ENCODE measurements at places on chromosomes 5 and 9.

- DNase-seq, result no peak
These were observed 6.4 kb upstream of the MEF2C start for GRCh38 chr5:88889189-88890069.

GRCh38 chr5:150123542-150123941 lies 32.1 kb downstream of the PDGFRB start:
- DNase-seq, result no peak

DNA sequence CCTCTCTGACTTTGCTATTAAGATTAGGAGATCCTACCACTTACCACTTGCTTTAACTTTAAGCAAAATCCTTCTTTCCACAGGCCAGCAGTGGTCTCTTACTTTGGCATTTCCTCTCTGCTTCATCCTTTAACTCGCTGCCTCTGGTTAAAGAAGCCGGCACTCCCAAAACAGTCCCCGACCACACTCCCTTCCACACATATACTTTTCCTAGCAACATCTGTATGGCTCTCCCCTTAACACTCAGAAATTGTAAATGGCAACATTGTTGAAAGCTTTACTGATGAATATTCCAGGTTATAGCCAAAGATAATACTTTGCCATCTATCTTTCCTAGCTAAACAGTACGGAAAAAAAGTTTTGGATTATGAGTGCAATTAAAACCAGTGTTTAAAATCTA lies 133.2 kb downstream of the MCTP1 start:
- no peak for DNase-seq

DNA sequence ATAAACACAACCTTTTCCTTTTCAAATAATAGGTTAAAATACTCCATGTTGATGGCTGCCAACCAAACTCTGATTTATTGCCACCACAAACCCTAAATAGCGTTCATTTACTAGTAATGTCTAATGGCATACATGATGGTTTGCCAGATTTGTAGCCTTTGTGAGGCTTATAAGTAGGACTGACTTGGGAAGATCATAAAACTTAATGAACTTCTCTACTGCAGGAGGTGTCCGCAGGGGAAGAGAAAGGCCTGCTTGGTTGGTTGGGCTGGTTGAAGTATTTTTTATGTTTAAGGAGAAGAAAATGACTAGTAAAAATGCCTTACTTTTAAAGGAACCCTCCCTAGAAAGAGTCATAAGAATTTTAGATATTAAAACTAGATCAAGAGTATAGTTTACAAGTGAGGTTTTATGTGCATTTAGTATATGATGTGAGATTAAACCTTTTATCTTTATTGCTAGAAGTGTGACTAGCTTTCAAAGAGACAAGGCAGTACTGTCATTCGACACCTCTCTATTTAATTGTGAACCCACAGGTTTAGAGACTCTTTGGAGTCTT lies 5.0 kb downstream of the PBX3 start:
- no peak for DNase-seq

- no peak for DNase-seq
These were observed 207.9 kb downstream of the CNTLN start for GRCh38 chr9:17342696-17343095.

DNA sequence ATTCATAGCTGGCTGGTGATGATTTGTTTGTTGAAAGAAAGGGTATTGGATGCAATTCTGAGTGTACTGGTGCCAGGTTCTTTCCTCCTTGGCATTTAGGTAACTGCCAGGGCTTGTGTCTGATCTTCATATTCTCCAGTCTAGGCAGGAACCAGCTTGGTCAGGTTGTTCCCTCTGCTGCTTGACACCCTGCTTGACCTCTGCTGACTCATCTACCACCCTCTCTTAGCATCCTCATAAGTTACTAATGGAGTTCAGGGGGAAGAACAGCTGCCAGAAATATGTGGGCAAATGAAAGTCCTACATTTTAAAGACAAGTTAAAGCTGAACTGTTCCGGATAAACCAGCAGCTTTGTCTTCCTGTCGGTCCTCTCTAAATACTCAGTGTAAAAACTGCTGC lies 116.1 kb upstream of the TNC start:
- peak; percentile 72 for DNase-seq

DNA sequence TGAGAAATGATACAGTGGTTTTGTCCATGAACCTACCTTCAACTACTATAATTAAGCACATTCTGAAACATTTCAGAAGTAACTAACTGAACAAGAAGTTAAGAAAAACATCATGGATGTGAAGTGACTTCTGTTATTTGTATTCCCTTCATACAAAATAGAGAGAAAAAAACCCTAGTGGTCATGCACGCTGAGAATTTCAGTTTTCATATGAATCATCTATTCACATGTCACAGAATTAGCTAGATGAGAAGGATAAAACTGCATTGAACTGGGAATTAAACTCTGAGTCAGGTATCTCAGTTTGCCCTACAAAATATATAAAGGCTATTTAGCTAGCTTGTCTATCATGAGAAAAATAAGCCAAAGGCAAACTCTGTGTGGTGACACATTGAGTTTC lies 451.8 kb upstream of the FTMT start:
- no peak for DNase-seq

GRCh38 chr9:92177591-92177990 lies 62.4 kb upstream of the SPTLC1 start:
- DNase-seq, result no peak

DNA sequence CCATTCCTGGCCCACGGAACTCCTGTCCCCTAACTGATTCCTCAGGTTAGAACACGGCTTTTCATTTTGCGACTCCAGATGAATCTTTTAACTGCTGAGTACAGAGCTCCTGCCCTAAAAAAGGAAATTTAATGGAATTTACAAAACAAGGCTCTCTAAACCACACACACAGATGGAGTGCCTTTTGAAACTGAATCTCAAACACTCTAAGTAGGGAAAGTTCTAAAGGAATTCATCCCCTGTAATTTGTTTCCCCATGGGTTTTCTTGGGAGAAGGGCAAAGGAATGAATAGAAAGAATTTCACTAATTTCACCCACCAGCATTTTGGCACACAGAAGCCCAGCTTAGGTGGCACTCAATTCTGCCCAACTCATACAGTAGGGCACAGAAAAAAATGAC lies 106.5 kb downstream of the THBS4 start:
- no peak for DNase-seq

DNA sequence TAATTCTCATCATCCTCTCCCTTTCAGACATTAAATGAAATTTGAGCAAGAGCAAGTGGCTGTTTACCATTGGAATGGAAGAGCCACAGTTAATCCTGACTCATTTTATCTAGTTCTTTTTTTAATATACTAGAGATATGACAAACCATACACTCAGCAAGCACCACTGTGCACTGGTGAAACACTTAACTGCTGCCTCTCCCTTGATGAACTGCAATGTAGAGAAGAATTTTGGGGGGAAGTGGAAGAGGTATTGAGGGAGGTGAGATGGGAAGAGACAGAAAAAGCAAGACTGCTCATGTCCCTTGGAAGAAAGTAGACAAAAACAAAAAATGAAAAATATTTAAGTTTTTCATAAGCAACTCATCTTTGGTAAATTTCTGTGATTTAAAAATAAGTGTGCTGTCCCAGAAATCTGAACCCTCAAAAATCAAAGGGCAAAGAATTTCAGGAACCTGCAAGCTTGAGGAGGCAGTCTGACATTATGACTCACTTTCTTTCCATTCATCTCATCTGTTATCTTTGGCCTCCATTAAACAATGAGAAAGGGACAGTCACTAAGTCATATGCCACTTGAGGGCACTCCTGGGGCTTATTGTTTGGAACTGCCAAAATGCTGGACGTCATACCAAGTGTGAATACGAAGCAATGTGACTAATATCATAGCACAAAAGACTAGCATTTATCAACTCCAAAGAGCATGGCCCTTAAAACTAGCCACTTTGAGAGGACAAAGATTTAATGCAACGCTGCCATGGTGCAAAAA lies 566.8 kb upstream of the DMAC1 start:
- no peak for DNase-seq

DNA sequence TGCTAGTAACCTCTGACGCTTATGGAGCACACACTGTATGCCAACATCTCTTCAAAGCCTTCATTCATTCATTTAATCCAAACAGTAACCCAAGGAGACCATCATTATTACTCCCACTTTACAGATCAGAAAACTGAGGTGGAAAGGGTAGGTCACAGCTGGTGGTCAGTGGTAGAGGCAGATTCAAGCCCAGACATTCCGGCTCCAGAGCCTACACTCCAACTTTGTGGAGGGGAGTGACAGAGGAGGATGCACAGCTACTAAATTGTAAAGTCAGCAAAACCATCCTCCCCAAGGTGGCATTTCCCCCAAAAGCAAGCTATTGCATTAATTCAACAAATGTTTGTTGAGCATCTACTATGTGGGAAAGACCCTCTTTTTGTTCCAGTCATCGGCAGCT lies 110.5 kb upstream of the CPEB4 start:
- DNase-seq, result no peak

DNA sequence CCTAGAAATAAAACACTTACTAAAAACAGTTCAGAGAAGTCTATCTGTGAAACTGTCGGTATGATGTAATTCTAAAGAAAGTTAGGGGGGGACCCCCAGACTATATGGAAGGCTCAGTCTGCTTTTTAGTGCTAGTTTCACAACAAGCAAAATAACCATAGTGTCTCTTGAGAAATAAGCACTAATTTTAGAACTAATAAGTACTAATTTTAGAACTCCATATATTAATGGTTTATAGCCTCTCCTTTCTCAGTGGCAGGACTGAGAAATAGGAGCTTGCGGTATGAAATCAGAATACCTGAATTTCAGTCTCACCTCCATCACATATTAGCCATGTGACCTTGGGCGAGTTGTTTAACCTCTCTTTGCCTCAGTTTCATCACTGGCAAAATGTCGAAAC lies 1.4 kb upstream of the PHF24 start:
- DNase-seq, result no peak

All from fibroblast of the conjunctiva (primary cell).